ENCODE measurements at places on chromosomes 13 and 19.
A peak's percentile ranks its signal among the peaks of the same experiment; 100 is the strongest.

GRCh38 chr19:5111051-5111450 is 142.1 kb downstream of the KDM4B start:
- DNase-seq, result no peak

DNA sequence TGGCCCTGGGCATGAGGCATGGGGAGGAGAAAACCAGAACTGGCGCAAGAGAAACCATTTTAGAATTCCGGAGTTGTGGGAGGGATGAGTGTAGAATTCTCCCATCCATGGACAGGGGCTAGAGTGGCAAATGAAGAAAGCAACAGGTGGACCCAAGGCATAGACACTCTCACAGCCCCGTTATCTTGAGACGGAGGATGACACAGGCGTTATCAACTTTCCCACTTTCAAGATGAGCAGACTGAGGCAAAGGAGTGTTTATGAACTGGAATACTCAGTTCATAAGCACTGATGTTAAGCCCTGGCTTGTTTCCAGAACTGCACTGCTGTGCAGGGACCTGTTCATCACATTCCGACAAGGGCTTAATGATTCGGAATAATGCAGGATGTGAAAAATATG is 1.1 kb upstream of the GTF3A start:
- no peak for DNase-seq

DNA sequence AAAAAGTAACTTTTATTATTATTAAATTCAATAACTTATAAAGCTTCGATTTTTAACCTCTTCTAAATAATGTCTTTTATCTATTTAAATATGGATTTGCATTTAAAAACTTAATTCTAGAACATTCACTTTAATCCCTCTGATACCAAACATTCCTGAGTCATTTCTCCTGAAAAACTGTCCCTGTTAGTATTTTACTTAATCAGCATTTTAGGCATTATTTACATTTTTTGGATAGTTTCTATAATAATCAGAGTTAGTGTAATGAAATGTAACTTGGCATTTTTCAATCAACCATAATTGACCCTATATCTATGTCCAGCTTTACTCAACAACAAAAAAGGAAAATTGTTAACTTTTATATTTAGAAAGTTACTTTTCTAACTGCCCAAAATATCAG is 428.1 kb downstream of the PCDH17 start:
- DNase-seq, result no peak

GRCh38 chr19:3210347-3211017 is 14.0 kb upstream of the CELF5 start:
- no peak for DNase-seq

DNA sequence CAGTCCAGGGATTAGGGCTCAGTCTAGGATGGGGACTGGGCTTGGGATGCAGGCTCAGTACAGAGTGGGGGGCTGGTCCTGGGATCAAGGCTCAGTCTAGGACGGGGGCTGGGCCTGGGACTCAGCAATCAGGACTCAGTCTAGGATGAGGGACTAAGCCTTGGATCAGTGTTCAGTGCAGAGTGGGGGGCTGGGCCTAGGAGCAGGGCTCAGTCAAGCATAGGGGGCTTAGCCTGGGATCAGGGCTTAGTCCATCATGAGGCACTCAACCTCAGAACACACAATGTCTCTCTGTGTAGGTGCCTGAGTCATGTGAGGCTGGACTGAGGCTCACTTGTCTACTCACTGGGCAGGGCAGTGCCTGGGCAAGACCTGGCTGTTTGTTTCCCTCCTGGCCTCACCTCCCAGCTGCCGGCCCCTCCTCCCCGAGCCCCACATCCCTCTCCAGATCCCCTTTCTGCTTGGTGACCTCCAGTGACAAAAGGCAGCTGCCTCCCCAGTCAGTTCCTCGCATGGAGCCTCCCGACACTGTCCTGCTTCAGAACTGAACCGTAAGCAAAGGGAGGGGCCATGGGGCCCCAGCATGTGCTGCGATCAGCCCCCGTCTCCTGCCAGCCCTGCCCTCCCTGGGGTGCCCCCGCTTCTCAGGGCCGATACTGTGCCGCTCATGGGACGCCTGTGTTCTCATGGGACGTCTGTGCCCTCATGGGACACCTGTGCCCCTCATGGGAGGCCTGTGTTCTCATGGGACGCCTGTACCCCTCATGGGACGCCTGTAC is 6.5 kb upstream of the S1PR4 start:
- no peak for DNase-seq

DNA sequence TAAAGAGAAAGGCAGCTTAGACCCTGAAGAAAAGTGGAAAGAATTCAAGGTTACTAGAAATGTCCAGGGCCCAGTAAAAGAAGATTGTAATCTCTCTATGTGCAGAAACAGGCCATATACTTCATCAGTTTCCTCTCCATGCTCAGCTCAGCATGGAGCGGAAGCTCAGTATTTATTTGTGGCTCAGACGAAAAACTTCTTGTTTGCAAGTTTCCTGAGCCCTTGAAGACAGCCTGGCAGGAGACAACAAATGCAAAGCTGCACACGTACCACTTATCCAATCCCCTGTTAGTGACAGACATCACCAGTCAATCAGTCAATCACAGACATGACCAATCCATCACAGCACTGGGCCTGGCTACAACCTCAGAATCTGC is 8.1 kb upstream of the KLF2 start:
- DNase-seq, result no peak

GRCh38 chr13:95710313-95710712 is 33.4 kb downstream of the DNAJC3 start:
- DNase-seq, result no peak

DNA sequence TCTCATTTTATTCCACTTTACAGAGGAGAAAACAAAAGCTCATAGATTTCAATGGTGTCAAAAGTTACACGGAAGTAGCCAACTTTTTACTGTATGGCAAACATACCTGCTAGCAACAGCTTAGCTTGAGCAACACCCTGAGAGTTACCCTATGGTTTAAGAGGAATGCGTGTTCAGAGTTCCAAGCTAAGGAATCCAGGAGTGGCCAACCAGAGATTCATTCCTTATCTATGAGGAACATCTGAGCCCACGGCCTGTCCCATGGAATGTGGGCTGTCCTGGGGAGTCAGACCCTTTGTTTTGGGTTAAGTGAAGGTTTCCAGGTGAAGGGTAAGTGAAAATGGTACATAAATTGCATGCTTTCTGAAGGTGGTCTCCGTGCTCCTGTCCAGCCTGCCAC is 67.5 kb downstream of the STARD13 start:
- no peak for DNase-seq

GRCh38 chr19:4007836-4008539 is 452 bp downstream of the PIAS4 start:
- DNase-seq, result no peak

- no peak for DNase-seq
Observed at GRCh38 chr19:54606891-54607784, 13.7 kb downstream of the LILRA1 start.

GRCh38 chr19:16889366-16889882 is 625 bp downstream of the F2RL3 start:
- DNase-seq, result no peak

DNA sequence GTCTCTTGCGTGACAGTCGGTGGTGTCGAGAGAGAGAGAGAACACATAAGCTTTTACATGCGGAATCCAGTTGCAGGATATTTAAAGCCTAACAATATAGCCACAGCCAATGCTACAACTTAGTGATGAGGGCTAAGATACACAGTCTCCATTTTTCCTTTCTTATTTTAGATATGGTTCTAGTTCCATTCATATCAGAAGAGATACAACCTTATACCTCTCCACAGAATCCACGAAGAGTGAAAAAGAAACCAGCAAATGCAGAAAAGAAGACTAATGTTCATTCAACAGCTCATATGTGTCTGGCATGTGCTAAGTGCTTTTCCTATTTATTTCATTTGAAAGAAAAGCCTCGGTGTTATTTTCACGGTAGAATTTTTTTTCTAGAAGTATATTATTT is 249.0 kb upstream of the SLITRK1 start:
- DNase-seq, result no peak

DNA sequence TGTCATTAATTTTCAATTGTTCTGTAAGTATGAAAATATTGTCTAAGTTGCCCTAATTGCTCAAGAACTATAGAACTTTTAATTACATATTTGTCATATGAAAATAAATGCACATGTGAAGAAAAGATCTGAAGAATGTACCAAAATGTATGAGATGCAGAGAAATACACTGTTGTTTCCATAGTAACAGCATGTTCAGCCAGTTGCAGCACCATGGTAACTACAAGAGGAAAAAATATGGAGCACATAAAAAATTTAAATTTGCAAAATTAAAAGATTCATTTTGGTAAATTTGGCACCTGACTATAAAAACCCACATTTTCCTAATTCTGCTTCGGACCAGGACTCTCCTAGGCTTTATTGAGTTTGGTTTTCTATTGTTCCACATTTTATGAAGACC is 1170.0 kb upstream of the MIR17HG start:
- no peak for DNase-seq

- DNase-seq, result peak; percentile 48
Observed at GRCh38 chr19:5048091-5048726, 79.3 kb downstream of the KDM4B start.

GRCh38 chr19:6813659-6814058 is 41.2 kb downstream of the VAV1 start:
- DNase-seq, result no peak

DNA sequence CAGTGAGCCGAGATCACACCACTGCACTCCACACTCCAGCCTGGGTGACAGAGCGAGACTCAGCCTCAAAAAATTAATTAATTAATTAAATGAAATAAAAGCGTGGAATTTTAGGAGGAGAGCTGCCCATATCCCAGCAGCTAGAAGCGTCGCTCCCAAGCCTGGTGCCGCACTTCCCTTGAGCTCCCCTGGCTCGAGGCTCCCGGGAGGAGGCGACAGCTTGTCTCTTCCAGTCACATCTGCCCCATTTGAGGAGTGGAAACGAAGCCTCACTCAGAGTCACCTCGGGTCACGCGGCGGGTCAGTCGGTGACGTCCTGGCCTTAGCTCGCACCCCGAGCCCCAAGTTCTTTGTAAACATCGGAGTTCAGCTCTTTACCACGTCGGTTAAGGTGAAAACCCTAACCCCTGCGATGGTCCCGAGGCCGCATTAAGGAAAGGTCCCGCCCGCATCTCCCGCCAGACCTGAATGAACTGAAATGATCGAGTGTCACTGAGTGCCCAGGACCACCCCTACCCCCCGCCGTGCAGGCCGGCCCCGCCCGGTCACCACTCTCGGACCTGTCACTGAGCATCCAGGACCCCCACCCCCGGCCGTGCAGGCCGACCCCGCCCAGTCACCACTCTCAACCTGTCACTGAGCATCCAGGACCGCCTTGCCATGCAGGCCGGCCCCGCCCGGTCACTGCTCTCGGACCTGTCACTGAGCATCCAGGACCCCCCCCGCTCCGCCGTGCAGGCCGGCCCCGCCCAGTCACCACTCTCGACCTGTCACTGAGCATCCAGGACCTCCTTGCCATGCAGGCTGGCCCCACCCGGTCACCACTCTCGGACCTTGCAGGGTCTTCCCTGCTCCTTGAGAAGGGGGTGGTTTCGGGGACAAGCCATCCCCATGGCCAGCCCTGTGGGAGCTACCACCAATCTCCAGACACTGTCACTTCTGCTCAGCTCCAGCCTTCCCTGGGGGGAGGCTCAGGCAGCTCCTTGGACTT is 176.9 kb downstream of the KDM4B start:
- no peak for DNase-seq

DNA sequence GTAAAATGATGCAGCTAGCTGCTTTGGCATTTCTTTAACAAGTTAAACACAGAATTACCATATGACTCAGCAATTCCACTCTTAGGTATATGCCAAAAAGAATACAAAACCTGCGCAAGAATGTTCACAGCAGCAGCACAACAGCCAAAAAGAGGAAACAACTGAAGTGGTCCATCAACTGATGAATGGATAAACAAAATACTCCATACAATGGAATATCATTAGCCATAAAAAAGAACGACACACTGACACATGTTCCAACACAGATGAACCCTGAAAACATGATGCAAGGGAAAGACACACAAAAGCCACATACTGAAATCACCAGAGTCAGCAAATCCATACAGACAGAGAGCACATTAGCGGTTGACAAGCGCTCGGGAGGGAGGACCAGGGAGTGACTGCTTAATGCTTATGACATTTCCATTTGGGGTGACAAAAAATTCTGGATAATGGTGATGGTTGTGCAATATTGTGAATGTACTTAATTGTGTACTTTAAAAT is 3.0 kb downstream of the PCID2 start:
- no peak for DNase-seq

DNA sequence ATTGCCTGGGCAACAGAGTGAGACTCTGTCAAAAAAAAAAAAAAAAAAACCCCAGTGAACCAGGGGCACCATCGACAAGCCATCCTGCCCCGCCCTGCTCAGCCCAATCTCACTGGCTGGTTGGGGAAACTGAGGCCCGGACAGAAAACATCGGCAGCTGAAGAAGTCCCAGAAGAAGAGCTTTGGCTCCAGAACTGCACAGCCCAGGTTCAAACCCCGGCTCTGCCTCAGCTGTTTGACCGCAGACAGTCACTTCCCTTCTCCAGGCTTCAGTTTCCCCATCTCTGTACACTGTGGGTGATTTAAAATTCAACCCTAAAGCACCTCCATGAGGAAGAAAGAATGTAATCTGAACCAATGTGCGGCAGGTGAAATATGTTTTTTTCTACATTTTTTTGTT is 9.4 kb upstream of the SEMA6B start:
- no peak for DNase-seq

- DNase-seq, result no peak
Observed at GRCh38 chr13:30816736-30817135, 81.4 kb downstream of the ALOX5AP start.

- no peak for DNase-seq
Observed at GRCh38 chr13:54709546-54709945, 1680.9 kb downstream of the OLFM4 start.

GRCh38 chr13:111620586-111620985 is 300.1 kb downstream of the TEX29 start:
- no peak for DNase-seq

DNA sequence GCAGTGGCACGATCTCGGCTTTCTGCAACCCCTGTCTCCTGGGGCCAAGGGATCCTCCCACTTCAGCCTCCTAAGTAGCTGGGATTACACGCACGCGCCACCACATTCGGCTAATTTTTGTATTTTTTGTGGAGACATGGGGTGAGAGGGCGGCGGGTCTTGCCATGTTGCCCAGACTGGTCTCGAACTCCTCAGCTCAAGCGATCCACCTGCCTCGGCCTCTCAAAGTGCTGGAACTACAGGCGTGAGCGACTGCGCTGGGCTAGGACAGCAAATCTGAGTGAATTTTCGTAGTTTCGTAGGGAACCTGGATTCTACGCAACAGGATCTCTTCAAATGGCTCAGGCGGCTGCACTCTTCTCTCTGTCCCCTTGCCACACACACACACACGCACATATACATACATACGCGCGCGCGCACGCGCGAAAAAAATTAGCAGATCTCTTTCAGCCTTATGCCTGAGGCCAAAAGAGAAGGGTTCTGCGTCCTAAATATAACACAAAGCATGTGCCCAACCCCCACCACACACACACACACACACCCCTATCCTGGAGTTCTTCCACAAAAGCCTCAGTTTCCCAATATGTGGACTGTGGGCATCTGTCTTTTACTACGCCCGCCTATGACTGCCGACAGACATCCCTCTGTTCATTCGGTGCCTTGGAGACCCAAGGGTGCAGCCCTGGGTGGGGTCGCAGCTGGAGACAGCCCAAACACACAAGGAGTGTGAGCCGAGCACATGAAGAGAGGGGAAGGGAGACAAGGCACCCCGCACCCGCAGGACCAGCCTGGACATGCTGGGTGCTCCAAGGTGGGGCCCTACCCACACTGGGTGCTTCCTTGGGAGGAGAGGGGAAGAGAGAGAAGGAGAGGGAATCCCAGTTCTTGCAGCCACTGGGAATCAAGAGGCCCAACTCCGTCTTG is 616 bp downstream of the PINLYP start:
- no peak for DNase-seq

Measured in forelimb muscle (tissue), 1 donor.